Cortex of kidney (tissue), 1 donor: ENCODE measurements at places on chromosomes 2 and 18.

GRCh38 chr2:26491563-26492167 is 13.7 kb upstream of the OTOF start:
- DNase-seq: no peak

DNA sequence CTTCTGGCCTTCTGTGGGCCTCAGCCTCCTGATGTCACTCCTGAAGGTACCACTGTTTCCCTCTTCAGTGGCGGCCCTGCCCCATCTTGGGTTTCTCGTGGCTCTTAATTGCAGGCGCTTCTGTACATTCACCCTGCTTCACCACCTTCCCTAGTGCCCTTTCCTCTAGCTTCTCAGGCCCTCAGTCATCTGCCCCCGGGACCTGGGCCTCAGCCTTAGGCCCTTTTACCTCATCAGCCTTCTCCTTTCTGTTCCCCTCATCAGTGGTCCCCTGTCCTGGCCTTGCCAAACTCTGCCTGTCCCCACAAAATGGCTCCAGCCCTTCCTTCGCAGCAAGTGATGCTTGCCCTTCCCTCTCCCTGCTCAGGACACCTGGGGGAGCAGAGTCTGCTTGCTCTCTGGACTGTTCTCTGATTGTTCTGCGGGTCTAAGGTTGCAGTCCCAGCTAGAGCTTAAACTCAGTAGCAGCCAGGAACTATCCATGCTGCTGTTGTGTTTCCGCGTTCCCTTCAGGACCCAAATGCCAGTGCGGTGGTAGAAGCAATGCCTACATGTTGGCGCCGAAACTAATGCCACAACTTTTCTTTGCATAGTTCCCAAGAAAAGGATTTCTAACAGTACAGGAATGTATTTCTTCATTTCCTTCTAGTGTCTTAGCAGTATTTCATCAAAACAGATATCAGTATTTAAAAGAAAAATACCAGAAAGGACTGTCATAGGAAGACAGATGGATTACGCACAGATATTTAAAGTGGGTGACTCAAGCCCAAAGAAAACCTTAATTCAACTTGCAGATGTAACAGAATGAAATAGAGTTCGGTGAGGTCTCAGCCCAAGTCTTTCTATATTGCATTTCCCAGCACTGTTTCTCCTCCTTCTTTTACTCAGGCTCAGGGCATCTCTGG is 7.5 kb downstream of the ASB1 start:
- DNase-seq: no peak

- DNase-seq: no peak
These were observed 678 bp downstream of the PIAS2 start for GRCh38 chr18:46916551-46917107.

- no peak for DNase-seq
These were observed 913 bp downstream of the RNF152 start for GRCh38 chr18:61891894-61892293.

DNA sequence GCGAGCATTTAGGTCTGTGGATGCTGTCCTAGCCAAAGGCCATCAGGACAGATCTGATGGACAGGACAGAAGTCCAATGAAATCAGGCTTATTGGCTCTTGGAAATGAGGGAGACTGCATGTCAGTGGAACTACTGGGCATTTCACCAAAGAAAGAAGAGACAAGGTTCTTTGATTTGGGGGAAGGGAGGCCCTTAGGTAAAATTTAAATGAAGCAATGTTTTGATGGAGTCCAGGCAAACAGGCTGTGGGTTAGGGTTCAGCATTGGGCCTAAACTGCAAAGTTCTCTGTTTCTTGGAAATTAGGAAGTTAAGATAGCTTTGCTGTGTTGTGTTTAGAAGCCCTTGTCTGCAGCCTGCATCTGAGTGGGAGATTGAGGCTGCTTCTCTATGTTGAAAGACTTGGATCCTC is 31.6 kb upstream of the RNF149 start:
- no peak for DNase-seq

DNA sequence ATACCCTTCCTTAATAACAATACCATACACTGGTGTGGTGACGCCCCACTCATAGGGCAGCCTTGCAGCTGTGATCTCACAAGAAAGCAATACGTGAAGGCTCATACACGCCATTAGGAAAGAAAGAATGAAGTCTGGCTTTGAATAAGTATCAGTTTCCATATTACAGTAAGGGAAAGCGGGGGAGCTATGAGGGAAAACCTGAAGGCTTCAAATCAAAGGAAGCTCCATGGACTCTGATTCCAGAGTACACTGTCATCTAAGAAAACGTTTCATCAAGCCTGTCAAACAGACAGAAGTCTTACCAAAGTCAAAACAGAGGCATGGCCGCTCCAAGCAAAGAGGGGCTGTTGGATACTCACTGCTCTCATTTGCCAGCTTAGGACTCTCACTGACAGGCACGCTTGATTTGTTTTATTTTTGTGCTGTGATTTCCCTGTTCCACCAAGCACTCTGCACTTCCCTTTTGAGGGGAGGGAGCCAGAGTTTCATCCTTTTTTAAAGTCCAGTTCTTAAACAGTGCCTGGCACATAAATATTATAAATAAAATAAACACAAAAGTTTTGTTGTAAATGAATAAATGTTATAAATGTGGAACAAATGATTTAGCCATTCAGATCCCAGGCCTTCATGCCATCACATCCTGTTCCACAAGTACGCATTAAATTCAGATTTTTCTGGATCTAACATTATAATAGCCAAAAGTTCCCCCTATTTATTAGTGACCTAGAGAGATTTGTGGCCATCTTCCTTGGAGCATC is 221.2 kb downstream of the PIEZO2 start:
- no peak for DNase-seq

GRCh38 chr2:172702451-172702850 is 33.2 kb upstream of the RAPGEF4 start:
- no peak for DNase-seq

DNA sequence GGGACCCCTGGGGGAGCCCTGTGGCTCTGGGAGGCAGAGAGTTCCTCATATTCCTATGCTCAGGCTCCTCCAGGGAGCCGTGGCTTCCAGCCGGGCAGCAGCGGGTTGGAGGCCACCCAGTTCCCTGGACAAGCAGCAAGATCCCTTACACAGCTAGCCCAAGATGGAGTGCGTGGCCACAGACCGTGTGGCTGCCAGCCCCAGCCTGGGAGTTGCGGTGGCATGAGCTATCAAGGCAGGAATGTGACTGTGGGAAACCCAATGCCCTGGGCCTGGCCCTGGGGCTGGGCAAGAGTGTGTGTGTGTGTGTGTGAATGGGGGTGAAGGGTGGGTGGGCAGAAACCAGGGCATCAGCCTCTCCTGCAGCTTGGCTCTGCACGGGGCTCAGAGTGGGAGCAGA is 130.5 kb downstream of the DYSF start:
- DNase-seq: no peak

- no peak for DNase-seq
These were observed 2.8 kb upstream of the BBS5 start for GRCh38 chr2:169476459-169476858.
